ENCODE measurements at places on chromosomes 4 and X.

DNA sequence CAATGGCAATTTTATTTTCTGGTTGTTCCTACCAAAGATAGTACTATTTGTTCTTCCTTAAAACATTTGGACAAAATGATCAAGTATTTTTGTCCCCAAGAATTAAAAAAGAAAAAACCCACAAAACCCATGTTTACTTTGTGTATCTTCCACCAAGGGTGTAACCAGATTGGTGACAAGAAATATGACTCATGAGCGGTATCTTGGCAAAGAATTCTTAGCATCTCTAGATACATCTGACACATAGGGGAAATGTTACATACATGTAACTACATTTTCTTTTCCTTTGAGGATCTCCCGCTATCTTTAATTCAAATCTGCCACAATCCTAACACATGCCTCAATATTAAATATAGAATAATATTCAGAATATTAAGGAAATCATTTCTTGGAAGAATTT is 78.7 kb downstream of the WDFY3 start:
- DNase-seq, result no peak

DNA sequence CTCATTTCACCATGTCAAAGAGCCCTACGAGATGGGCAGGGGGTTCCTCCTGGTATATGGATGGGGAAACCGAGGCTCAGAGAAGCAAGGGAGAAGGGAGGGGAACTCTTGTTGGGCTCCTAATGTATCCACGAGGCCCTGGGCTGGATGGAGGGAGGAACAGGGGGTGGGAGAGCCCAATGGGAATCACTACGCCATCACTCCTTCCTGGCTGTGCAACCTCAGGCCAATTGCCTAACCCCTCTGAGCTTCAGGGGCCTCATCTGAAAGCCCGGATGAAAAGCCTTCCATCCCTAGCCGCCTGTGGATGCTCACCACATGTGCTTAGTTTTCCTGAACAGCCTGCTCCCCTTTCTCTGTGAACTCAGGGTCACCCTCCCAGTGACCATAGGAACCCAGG is 57.8 kb downstream of the PPP2R2C start:
- DNase-seq, result no peak

DNA sequence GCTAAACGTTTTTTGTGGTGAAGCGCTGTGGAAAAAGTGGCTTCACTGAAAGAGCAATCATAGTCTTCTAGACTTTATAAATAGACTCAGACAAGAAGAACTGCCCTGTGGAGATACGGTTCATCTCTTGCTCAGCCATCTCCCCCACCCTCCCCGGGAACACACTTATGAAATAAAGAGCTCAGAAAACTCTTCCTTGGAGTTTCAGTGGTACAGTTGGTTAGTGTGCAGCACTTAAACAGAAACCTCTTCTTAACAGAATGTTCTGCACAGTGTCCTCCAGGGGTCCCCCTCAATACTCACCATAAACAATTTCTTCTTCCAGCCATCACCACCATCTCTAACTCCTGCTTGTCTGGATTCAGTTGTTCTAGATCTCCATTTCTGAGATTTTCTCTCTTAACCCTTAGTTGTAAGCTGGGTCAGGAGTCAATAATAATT is 313.0 kb downstream of the ARHGAP10 start:
- no peak for DNase-seq

- DNase-seq, result no peak
These were observed 58.5 kb downstream of the DCTD start for GRCh38 chr4:182858711-182859110.
